ENCODE measurements at places on chromosomes 5 and 9. TPM values are rescaled to one million over a fixed set of nuclear protein-coding genes. Genes with fewer than 3 reads are reported as not detected.
A peak's percentile ranks its signal among the peaks of the same experiment; 100 is the strongest.

PCDHA12 gene
- not detected for total RNA-seq

GRCh38 chr9:93307468-93308157, 123.7 kb downstream of the WNK2 start:
- peak; percentile 35 for DNase-seq

GABRA1 gene
- total RNA-seq, result not detected

DNA sequence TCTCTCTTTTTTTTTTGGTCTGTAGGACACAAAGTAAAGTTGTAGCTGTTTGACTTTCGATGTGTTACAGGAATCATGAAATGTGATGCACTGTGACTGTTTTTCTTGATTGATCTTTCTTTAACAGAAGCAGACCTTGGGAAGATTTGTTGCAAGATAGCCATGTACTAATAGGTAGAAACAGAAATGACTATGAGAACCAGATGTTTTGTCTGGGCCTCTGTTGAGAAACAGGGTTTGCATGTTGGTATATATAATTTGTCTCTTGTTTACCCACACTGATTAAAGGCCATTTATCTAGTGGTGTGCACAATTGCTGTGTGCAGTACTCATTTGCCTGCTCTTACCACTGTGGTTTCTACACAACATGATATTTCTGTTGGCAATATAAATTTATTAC, 125.1 kb downstream of the HACD4 start:
- DNase-seq, result no peak

GRCh38 chr9:93028448-93029006, 30.0 kb upstream of the SUSD3 start:
- DNase-seq, result no peak

DNA sequence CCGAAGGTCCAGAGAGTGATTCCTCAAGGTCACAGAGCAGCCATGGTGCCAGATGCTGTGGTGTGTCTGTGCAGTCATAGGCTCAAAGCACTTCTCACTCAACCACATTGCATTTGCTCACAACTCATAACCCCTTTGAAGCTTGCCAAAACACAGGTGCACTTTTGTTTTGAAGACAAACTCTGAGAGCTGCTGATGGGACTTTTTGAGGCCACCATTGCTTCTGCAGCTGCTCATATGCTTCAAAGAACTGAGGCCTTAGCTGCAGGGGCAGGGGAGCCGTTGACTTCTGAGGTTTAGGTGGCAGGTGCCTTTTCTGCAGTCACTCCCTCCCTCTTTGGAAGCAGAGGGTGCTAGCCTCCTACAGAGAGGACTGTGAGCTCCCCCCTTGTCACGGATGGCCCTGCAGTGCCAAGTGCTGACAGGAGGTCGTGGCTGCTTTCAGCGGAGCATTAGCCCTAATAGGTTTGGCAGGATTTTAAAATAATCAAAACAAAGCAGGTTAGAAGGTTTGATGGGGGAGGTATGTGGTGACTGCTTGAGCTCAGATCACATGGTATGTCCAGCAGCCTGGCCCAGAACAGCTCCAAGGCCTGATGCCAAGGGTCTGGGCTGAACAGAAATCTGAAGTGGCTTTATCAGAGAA, 232.1 kb downstream of the MAN2A1 start:
- peak; percentile 70 for DNase-seq

FOXD4L3 gene
- not detected for total RNA-seq

GRCh38 chr5:72651779-72652178, 144.6 kb upstream of the ZNF366 start:
- DNase-seq, result no peak

- DNase-seq, result no peak
Observed at GRCh38 chr5:31317665-31318064, 124.2 kb downstream of the CDH6 start.

DNA sequence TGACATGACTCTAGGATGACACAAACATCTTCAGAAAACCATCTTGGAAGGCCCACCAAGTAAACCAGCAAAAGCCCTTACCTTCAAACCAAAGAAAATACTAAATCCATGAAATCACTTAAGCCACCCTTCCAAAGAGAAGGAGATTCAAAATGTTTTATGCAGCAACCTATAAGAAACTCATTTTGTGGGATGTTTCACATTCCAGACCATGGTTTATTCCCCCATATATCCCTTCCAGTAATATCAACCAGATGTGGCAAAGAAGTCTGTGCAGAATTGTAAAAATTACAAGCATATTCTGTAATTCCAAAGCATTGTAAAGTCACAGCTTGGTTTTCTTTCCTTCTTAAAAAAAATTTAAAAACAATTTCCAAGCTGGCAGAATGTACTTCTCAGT, 117.4 kb downstream of the SLIT3 start:
- DNase-seq, result no peak

GRCh38 chr9:89770531-89771174, 165.8 kb downstream of the GADD45G start:
- DNase-seq, result peak; percentile 54

PDE4D gene
- 30.2 TPM for total RNA-seq

GRCh38 chr9:126388964-126389708, 62.5 kb downstream of the MVB12B start:
- no peak for DNase-seq

DNA sequence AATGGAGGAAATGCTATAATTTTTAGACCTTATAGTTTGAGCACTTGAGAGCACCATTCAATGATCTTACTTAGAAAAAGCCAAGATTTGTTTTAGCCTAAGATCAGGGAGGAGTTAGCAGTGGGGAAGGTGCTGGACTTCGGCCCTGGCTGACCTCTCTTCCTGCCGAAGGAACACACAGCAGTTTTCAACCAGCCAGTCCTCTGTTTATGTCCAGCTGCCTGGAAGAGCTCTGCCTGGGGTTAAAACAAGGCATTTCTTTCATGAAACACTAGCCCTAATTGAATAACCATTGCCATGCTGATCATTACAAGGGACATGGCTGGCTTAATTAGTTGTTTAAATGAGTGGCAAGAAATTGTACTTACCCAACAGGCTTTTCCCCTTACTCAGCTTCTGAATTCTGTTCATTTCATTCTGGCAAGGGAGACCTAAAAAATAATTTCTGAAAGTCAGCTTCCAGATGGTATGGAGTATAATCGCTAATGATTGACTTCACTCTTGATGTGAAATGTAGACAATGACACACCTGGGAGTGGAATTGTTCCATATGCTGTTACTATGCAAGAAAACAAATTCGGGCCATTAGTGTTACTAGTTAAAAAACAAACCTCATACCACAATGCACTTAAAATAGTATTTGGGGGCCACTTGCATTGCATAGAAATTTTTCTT, 514.2 kb downstream of the SPOCK1 start:
- DNase-seq, result peak; percentile 48

PCDHB3 gene
- 1.4 TPM for total RNA-seq

- no peak for DNase-seq
Observed at GRCh38 chr5:21152611-21153010, 1164.6 kb upstream of the CDH18 start.

GRCh38 chr9:131752231-131752884, 12.5 kb upstream of the RAPGEF1 start:
- DNase-seq, result no peak

DDX31 gene
- 3.8 TPM for total RNA-seq

GARIN3 gene
- total RNA-seq, result not detected

PPP2R2B gene
- total RNA-seq, result 0.19 TPM

OTP gene
- total RNA-seq, result not detected

DNA sequence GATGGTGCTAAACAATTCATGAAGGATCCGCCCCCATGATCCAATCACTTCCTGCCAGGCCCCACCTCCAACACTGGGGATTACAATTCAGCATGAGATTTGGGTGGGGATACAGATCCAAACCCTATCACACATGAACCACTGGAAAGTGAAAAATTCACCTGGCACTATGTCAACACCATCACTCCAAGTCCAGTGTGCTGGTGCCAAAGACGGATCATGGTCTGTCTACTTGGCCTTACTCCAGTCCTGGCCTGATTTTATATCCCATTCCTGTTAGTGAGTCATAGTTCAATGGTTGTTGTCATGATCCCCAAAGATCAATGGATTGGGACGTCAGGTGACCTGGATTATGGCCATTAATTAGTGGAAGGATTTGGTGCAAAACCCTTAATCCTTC, 147.4 kb upstream of the RPS23 start:
- no peak for DNase-seq

- DNase-seq, result no peak
Observed at GRCh38 chr9:37632479-37632878, 18.3 kb upstream of the FRMPD1 start.

CLPTM1L gene
- 30.4 TPM for total RNA-seq

DNA sequence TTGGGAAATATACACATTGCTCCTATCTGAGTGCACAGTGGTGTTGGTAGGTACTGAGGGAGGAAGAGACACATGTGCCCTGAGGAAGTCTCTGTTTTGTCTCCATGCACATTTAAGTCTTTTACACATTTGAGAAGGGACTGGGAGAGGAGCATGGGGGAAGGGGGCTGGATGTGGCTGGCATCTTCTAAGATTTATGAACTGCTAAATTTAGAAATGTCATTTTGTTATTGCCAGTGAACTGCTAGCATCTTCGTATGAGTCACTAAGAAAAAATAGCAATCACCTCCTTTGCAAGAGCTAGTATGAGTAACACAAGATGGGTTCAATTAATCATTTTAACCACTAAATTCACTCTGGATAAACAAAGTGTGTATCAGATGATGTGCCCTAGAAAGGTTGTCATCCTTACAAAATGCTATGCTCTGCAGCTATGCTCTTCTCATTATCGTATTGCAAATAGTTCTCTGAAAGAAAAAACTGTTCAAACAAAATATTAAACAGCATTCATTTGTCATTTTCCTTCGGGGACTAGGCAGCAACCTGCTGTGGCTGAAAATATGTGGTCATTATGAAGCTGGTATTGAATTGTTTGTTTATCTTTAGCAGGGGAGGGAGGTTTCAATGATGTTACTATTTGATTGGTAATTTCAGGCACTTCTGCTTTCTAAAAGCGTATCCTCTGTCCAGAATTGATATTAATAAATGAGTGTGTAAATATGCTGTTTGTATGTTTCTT, 236.5 kb downstream of the DMRTA1 start:
- no peak for DNase-seq

GRCh38 chr5:102832445-102832844, 77.3 kb downstream of the PAM start:
- DNase-seq, result no peak

DNA sequence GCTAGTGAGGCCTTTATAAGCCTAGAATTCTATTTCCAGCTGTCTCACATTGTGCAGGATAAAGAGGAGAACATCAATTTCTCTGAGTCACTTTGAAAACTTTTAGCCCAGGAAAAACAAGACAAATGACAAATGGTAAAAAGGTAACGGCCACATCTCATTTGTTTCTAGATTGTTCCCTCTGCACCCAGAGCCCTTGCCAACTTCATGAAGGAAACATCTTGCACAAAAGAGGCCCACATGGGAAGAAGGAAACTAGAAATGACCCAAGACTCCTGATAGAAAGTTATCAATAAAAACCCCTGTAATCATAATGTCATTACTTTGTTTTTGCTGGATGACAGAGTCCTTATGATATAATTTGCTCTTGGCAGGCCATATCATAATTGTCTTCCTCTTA, 5.3 kb downstream of the DPYSL3 start:
- DNase-seq, result no peak

KIF4B gene
- total RNA-seq, result not detected

- no peak for DNase-seq
Observed at GRCh38 chr5:77430726-77431125, 61.4 kb downstream of the WDR41 start.

STKLD1 gene
- 0.27 TPM for total RNA-seq

BAAT gene
- total RNA-seq, result 0.08 TPM

- no peak for DNase-seq
Observed at GRCh38 chr5:113572716-113573115, 59.2 kb downstream of the YTHDC2 start.

PCA3 gene
- total RNA-seq, result not detected

DNA sequence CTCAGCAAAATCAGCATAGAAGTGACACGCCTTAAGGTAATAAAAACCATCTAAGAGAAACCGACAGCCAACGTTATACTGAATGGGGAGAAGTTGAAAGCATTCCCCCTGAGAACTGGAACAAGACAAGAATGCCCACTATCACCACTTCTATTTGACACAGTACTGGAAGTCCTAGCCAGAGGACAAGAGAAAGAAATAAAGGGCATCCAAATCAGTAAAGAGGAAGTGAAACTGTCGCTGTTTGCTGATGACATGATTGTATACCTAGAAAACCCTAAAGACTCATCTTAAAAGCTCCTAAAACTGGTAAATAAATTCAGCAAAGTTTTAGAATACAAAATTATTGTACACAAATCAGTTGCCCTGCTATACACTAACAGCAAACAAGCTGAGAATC, 393.3 kb downstream of the KIF4B start:
- no peak for DNase-seq

DNA sequence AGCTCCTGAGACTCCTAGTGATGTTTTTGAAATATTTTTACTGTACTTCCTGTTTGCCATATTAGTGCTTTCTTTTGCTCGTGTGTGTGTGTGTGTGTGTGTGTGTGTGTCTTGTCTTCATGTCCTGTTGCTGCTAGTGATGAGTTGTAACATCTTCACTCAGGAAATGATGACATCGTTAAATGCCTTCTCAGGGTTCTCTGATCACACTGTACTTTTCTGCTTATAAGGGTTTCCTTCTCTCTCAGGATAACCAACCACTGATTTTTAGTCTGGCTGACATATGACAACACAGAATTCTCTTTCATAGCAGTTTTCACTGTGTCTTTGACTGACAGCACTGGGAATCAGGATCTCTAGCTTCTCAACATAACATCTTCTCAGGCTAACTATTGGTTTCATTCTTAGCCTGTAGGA, 16.1 kb downstream of the SV2C start:
- no peak for DNase-seq

All from Right ventricle myocardium superior (tissue), 1 donor.